ENCODE measurements at places on chromosomes 13 and 19.

GRCh38 chr19:45118106-45118505, 25.1 kb downstream of the PPP1R37 start:
- no peak for DNase-seq

- peak; percentile 1 for DNase-seq
These were observed 389.3 kb downstream of the DACH1 start for GRCh38 chr13:71477735-71478134.

GRCh38 chr19:38227287-38228004, 3.4 kb upstream of the DPF1 start:
- DNase-seq, result no peak

DNA sequence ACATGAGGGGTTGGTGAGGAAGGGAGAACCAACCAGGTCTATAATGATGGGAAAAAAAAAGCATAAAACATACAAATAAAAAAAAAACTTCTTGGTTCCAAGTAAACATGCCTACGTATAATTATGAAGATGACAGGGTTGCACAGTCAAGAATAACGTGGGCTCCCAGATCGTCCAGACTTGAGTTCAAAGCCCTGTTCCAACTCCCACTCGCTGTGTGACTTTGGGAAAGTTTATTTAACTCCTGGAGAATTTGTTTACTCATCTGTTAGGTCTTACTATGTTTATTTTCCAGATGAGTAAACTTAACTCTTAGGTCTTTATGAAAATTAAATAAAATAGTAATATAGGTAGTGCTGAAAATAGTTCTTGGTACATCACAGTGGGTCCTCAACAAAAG, 13.8 kb downstream of the STARD13 start:
- DNase-seq, result no peak

DNA sequence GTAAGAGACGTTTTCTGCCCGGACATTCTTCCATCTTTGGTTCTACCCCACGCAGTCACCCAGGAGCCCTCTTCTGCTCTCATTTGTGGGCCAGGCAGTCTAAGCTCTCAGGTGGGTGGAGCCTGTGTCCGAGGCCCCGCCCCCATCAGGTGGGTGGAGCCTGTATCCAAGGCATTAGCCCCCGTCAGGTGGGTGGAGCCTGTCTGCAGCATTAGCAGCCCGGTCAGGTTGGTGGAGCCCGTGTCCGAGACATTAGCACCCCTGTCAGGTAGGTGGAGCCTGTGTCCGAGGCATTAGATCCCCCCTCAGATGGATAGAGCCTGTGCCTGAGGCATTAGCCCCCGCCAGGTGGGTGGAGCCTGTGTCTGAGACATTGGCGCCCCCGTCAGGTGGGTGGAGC, 45.5 kb upstream of the C13orf46 start:
- no peak for DNase-seq

GRCh38 chr13:73948848-73949529, 185.2 kb downstream of the KLF12 start:
- DNase-seq, result no peak

- no peak for DNase-seq
These were observed 356.3 kb upstream of the SLITRK5 start for GRCh38 chr13:87314822-87315221.

- DNase-seq, result no peak
These were observed 38.4 kb upstream of the TCF3 start for GRCh38 chr19:1690699-1691307.

DNA sequence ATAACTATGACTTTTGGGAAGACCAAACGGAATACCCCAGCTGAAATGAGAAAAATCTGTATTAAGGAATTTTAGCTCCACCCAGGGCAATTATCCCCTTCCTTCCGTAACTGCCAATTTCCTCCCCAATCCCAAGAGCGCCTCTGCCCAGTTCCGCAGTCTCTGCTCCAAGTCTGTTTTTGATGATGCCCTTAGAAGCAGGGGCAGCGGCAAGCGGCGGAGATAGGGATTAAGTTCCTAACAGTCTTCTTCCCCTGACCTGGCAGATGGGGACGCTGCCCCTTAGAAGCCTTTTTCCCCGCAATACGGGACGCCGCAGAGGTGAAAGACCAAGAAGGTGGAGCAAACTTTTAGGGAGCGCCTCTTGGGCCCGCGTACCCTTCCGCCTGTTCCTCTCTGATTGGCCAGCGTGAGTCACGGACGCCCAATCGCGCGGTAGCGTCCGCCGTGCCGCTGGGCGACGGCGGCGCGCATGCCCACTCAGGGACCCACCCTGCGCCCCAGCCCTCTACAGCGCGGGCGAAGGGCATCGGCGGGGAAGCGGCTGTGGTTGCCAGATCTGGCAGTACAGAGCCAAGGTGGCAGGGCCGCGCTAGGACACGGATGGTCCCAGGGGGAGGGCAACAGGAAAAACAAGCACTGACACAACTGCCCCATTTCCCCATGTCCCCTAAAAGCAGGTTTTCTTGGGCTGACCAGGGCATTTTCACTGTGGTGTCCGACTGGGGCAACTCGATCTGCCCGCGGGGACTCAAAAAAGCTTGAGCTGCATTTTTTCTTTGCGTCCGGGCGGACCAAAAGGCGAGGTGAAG, 843 bp upstream of the TDRD3 start:
- peak; percentile 91 for DNase-seq

GRCh38 chr19:27972291-27973040, 1240.5 kb downstream of the UQCRFS1 start:
- peak; percentile 90 for DNase-seq

DNA sequence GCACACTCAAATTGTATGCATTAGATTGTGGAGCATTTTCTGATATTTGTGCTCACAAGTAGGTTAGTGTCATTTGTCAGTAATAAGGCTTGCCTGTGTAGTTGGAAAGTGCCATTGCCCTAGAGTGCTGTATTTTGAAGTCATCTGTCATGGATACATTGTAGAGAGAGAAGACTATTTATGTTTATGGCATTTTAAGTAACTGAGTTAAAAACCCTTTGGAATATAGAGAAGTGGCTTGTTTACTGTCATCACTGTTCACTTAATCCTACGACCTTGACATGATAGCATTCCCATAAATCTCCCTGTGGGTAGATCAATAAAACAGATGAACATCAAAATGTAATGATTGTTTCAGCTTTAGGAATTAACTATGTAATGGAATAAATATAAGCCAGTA, 110.6 kb downstream of the MAB21L1 start:
- no peak for DNase-seq

DNA sequence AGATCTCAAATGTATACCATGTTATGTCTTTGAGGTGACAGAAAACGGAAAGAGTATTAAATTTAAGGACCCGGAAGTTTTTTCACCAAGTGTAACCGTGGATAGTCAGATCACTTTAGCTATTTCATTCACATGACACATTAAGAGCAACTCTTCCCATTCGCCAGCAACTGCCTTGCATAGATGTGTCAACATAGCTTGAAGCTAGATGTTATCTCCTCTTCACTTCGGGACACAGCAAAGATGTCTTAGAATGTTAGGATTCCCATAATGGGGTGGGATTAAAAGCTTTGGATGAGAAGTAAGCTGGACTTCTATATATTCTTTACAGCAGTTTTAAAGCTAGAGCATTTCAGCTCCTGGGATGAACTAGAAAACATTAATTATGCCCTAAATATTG, 1135.9 kb upstream of the PCDH20 start:
- no peak for DNase-seq

DNA sequence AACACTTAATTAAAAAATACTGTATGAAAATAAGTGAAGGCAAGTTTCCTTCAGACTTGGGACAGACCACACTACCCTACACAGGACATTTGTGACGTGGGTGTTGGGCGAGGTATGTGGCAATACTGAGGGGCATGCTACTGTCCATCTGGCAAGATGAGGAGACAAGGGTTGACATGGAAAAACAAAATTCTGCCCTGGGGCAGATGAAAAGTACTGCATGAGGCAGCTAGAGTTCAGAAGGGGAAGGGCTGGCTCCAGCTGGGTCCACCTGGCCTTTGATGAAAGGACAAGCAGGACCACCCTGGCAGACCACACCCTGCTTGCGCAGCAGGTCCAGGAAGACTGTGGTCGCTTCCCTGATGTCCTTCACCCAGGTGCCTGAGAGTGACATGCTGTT, 43.2 kb downstream of the LATS2 start:
- no peak for DNase-seq

Data from fibroblast of lung (primary cell).